Breast epithelium (tissue), 4 donors: ENCODE measurements at places on chromosomes 5 and 9.

- H3K4me3 ChIP-seq, result no peak overlapping the region
- no peaks in the 10 kb centered on the region for H3K27me3 ChIP-seq
- no peak for DNase-seq
- no peak overlapping the region for H3K27ac ChIP-seq
- no peaks in the 10 kb centered on the region for H3K4me1 ChIP-seq
Measured at GRCh38 chr9:127658428-127658827, 46.4 kb downstream of the STXBP1 start.

DNA sequence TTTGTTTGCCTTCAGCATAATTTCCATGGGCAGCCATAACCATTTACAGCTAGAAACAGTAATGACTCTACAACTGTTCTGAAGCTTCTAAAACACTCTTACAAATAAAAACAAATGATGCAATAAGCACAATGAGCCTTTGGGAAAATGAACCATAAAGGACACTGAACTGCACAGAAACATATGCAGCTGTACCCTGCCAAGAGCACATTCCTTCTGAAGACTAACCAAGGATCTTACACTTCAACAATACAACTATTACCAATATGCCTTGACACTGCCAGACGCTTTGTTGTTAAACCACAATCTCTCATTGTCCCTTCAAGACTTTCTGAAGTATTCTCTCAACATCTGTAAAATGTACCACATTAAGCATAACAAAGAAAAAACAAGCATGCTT is 104.2 kb upstream of the HMHB1 start:
- DNase-seq, result no peak
- H3K4me3 ChIP-seq, result no peak overlapping the region
- H3K4me1 ChIP-seq, result no peaks in the 10 kb centered on the region
- no peaks in the 10 kb centered on the region for H3K36me3 ChIP-seq

GRCh38 chr5:51488803-51489642 is 105.8 kb downstream of the ISL1 start:
- H3K27me3 ChIP-seq, result no peaks in the 10 kb centered on the region
- no peaks in the 10 kb centered on the region for H3K4me1 ChIP-seq
- no peak for DNase-seq
- no peak overlapping the region for H3K4me3 ChIP-seq
- H3K36me3 ChIP-seq, result no peaks in the 10 kb centered on the region

GRCh38 chr9:92033307-92033706 is 81.9 kb downstream of the SPTLC1 start:
- no peaks in the 10 kb centered on the region for H3K4me1 ChIP-seq
- DNase-seq, result no peak
- H3K27me3 ChIP-seq, result no peaks in the 10 kb centered on the region
- no peak overlapping the region for H3K27ac ChIP-seq

DNA sequence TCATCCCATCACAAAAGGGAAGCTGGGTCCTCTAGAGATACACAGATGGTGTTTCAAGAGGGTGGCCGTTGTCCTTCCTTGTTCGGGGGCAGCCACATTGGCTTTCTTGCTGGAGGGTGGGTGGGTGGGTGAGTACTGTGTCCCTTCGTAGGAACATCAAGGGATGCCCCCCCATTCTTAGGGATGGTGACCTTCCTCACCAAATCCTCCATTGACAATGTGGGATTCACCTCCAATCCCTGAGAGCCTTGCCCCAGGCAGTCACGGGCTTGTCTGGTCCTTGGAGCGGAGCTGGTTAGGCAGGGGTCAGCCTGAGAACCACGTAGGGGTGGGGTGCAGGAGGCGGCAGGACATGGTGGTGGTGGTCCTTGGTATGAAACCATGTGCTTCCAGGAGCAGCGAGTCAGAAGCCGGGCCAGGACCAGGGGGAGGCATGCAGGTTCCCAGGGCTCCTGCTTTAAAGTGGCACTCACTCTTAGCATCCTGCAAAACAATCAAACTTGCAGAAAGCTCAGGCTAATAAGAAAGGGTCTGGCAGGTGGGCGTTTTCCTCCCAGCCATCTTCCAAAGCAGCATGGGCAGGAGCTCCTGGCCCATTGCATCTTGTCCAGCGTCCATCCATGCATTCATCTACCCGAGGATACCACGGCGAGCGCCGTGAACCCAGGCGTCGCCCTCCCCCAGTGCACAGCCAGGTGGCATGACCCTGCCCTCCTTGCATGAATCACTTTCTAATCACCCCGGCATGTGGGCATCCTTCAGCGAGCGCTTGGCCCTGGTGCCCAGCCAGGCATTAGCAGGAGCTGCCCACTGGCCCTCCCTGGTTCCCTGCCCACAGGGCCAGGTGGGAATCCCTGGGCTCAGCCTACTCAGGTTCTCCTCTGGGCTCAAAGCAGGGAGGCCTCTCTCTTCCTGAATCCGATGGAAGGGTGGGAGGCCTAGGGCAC is 76.4 kb downstream of the NTNG2 start:
- no peak overlapping the region for H3K27ac ChIP-seq
- peaks cover 31% of the 10 kb centered on the region for H3K27me3 ChIP-seq
- no peak overlapping the region for H3K4me3 ChIP-seq
- DNase-seq, result no peak

- DNase-seq, result no peak
- no peaks in the 10 kb centered on the region for H3K4me1 ChIP-seq
- H3K4me3 ChIP-seq, result no peak overlapping the region
- H3K27me3 ChIP-seq, result no peaks in the 10 kb centered on the region
- H3K36me3 ChIP-seq, result no peaks in the 10 kb centered on the region
Measured at GRCh38 chr5:68159224-68159951, 56.2 kb upstream of the PIK3R1 start.

DNA sequence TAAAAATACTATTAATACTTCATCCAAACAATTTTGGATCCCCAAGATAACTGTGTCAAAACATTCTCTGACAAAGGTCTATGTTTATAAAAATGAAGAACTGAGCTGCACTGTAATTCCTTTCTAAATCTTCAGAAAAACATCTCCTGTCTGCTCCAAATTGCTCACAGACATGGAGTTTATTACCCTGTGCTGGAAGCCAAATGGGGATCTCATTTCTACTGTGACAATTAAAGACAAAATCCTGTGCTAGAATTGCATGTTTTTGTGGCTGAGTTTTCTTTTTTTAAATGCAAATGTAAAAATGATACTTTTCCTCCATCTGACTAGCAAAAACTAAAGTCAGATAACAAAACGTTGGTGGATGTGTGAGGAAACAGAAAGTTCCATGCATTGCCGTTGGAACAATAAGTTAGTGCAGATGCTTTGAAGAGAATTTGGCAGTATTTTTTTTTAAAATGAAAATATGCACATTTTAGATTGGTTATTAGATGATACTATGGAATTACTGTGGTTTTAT is 93.5 kb downstream of the GNA14 start:
- H3K36me3 ChIP-seq, result no peaks in the 10 kb centered on the region
- no peaks in the 10 kb centered on the region for H3K27me3 ChIP-seq
- H3K4me3 ChIP-seq, result no peak overlapping the region
- H3K27ac ChIP-seq, result no peak overlapping the region
- no peak for DNase-seq

DNA sequence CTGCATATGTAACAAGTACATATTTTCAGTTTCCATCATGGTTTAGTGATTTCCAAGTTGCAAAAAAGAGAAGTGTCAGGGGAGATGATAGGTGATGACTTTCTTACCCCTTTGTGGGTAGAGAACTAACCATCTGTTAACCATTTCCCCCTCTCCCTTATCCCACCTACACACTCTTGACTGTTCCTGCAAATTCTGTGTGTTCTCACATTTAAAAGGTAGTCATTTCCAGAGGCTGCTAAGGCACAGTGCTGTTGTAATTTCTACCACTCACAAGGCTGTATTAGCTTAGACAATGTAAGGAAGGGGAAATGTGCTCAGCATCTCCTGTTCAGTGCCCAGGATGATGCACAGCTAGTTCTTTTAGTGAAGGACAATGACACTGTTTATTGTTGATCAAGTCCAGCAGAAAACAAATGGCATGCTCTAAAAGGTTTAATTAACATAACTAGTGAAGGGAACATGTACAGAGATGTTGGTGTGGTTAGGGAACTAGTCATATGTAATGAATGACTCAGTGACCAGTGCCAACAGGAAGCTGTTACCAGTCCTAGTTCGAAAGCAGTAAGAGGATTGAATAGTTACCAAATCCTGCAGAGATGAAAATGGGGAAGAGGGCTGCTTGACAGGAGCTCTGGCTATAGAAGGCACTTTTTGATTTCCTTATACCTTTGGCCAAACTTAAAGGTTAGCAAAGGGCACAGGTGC is 165.1 kb downstream of the PLK2 start:
- H3K4me3 ChIP-seq, result no peak overlapping the region
- H3K27ac ChIP-seq, result no peak overlapping the region
- no peak for DNase-seq
- no peaks in the 10 kb centered on the region for H3K4me1 ChIP-seq
- H3K27me3 ChIP-seq, result no peaks in the 10 kb centered on the region

- H3K4me3 ChIP-seq, result peak overlapping the region; percentile 87
- no peaks in the 10 kb centered on the region for H3K36me3 ChIP-seq
- peak overlapping the region; percentile 95 for H3K27ac ChIP-seq
- H3K4me1 ChIP-seq, result no peaks in the 10 kb centered on the region
- no peaks in the 10 kb centered on the region for H3K27me3 ChIP-seq
Measured at GRCh38 chr9:130041648-130042405, 1.2 kb downstream of the FNBP1 start.
